Caudate nucleus (tissue), 63 donors: ENCODE measurements at places on chromosomes 11 and 22.

GRCh38 chr22:22558972-22559603, at the start of gene PRAME:
TSS of gene PRAME (minus strand) at chr22:22559265. CDS start at chr22:22556832, 2,433 bp downstream.
- DNase-seq: no peak

DNA sequence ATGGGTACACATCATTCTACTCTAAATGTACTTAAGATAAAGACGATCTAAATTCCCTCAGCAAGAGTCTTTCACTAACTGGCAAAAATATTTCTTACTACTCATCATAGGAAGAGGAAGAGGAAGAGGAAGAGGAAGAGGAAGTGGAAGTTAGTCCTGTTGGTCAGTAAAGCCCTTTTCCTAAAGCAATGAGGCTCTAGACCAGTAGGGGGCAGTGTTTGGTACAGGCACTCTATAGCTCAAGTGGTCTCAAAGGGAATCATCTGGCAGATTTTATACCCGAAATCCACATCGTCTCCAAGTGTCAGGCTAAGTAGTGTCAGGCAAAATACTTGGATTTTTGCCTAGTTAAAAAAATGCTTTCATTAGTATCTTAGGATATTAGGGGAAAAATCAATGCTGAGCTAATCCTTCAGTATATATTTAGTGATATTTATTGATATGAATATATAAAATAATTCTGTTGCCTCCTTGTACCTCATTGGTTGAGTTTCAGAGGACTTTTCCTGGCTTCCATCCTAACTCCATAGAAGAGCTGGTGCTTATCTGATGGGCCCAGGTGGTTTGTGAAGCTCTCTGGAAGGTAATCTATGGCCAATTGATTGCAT, 7.7 kb downstream of the BLID start:
- DNase-seq: no peak

DNA sequence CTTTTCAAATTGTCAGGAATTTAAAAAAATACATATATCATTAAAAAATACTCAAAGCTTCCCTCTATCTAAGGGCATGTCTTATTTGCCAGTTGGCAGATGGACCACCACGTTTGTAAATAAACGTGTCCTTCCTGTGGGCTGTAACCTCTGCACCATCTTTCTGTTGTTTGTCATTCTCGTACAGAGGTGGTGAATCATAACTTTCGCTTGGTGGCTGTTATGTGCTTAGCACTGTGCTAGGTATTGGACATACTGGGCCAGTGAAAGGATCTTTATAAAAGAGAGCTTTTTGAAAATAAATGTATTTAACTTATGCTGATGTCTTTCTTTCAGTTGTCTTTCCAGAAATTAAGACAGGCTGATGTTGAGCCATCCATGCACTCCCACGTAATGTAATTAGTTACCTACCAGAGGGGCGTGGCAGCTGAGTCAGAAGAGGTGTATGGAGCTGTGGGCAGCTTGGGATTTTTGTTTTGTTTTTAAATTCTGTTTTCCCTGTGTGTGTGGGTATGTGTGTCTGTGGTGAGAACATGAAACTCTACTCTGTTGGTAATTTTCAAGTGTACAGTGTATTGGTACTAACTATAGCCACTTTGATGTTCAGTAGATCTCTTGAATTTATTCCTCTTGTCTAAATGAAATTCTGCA, 62.7 kb downstream of the TECTA start:
- DNase-seq: no peak

GRCh38 chr11:40732132-40732531, 727.3 kb downstream of the LRRC4C start:
- no peak for DNase-seq

DNA sequence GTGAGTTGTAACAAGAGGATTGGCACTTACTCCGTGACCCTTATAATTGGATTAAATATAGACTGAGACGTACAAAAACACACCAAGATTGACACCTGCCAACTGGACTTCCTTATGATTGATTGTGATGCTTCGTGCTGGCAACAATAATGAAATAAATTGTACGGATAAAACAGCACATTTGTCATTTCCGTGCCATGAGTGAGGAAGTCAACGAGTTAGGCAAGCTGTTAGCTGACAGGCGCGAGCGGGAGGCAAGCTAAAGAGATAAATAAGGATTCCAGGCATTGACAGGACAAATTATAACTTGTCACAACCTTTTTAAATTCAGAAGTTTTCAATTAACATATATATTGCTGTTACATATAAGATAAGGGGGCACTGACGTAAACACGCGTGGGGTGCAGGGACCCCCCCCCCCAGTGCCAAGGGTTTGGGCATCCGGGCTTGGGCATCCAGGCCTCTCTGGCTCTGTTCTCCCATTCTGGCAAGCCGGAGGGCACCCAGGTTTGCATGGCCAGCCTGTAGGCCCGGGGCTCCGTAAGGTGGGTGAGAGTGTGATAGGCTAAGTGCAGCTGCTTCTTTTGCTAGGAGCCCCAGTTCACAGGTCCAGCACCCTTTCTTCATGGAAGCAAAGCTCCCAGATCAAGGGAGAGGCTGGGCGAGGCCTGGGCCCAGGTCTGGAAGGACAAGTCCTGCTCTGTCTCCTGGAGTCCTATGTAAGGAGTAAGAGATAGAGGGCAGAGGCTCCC, 11.2 kb upstream of the PAX6 start:
- DNase-seq: no peak

DNA sequence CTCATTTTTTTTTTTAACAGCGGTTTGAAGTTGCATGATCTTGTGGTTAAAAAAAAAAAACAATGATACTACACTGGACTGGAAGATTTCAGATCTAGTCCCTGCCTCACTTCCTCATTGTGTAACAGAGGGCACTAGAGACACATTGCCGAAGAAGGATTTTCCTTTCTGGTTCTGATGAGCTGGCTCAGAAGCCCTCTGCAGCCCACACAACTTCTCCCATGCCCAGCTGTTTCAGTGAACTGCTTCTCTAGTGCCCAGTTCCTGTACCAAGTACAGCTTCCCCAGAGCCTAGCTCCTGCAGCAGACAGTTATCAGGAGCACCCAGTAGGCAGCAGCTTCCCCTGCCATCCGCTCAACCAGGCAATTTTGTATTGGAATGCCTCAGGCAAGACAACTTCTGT, 29.5 kb upstream of the ANO5 start:
- DNase-seq: no peak

- no peak for DNase-seq
Observed at GRCh38 chr11:65524014-65524740, 706 bp upstream of the SCYL1 start.

DNA sequence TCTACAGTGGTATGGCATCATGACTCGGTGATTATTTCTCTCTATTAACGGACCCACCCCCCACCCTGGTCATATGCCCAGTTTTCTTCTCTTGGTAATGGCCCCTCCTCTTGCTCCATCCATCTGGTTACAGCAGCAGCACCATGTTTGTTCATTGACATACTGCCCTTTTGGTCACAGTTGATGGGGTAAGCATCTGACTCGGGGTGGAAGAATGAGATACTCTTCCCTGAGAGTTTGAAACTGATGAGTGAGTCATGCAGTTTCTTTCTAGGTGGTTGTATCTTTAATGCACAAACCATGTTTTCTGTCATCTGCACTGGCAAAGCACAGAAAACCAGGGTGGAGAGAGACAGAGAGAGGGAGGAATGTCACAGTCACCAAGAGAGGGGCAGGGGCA, 126.0 kb downstream of the SYN3 start:
- DNase-seq: no peak

DNA sequence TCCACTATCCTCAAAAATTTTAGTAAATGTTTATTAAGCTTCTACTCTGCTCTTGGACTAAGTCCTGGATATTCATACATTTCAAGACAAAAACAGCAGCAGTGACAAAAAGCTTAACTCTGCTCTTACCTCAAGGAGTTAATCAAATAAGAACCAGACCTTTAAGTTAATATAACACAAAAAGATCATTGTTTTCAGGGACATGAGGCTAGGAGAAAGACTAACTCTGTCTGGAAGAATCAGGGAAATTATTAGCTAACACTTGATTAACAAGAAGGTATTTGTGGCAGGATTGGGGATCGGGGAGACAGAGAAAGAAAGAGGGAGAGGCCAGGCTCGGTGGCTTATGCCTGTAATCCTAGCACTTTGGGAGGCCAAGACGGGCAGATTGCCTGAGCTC, 74.4 kb downstream of the PPP2R1B start:
- no peak for DNase-seq
